ENCODE measurements at places on chromosomes 16 and 17.

DNA sequence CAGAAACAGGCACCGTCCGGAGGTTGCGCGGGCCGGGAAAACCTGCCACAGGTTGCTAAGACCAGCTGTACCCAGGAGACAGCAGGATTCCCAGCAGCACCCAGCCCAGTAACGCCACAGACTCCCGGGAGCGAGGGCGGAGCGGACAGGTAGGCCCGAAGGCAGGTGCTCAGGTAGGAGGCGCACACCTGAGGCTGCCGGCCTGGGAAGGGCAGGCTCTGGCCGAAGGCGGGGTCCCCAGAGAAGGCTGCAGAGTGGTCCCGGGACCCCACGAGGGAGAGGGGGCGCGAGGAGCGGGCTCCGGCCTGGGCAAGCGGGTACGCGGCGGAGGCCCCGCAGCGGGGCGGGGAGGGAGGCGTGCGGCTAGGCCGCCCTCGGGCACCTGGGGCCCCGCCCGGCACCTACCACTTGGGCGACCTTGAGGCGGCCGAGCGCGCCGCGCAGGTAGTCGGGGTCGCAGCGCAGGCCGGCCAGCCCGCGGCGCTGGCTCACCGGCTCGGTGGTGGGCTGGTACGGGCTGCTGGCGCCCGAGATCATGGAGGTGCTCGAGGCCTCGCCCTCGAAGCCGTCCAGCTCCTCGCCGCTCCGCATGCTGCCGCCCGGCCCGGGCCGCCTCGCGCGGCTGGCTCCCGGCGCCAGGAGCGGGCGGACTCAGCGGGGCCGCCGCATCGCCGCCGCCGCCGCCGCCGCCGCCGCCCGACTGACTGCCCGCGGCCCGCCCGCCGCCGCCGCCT, 441 bp downstream of the CMTM4 start:
- no peak for DNase-seq

DNA sequence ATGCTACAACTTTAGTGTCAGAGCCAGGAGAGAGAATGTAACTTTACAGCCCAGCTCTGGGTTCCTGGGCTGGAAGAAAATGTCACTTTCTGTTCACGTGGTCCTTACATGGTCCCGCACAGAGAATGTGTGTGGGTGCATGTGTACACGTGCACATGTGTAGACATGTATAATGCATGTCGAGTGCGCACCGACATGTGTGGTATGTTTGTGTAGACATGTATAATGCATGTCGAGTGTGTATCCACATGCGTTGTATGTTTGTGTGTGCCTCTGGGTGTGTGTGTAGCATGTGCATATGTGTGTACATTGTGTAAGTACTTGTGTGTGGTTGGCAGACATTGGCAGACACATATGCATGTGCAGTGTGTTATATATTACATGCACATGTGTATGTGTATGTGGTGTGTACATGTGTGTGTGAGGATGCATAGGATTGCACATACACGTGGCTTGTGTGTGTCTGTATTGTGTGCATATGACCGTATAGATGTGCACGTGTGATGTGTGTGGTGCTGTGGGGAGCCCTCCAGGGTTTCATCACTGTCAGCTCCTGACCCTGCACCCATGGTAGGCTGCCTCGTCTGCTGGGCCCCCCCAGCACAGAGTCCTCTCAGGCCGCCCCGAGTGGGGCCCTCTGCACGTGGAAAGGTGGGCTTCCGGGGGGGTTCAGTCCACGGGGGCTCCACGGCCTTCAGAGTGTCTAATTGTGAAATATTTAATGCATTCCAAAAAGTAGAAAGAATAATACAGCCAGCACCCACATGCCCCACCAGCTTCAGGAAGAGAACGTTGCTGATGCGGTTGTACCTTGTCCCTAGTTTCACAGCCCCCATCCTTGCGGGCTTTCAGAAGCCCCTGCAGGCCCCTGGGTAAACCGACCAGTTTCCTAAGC, 214.2 kb upstream of the GSE1 start:
- no peak for DNase-seq

DNA sequence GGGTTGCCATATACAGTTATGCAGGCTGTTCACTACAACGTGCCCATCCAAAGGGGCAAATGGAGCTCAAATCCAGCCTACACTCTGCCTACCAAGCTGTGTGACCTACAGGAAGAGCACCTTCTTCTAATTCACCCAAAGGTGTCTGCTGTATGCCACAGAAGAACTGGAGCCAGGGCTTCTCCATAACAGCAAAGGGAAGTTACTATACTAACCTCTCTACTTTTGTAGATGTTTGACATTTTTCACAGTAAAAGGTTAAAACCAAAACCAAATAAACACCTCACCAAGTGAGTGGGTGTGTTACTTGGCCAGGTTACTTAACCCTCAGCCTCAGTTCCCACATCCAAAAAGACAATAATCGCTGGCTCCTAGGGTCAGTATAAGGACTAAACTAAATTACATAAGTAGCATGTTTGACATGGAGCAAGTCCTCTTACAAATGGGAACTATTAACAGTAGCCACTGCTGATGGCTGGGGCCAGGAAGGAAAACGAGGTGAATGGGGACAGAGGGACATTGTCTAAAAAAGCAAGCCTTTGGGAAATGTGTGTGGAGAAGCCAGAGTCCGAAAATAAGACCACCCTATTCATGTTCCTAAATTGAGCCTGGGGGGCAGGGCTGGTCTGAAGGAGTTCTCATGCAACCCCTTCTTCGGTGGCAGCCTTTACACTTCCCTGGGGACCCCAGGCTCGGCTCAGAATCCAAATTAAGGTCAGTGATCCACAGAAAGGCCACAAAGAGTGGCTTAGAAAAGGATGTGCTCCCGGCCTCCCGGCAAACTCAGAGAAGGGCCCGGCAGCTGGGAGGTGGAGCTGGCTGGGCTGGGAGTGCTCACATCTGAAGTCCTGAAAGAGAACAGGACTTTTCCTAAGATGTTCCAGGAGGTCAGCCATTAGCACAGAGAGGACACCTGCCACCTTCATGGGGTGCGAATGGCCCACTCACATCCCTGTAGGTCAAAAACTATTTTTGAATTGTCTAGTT, 13.5 kb downstream of the CUEDC1 start:
- DNase-seq = no peak

GRCh38 chr17:81200201-81200600, 22.6 kb downstream of the CEP131 start:
- DNase-seq = no peak

DNA sequence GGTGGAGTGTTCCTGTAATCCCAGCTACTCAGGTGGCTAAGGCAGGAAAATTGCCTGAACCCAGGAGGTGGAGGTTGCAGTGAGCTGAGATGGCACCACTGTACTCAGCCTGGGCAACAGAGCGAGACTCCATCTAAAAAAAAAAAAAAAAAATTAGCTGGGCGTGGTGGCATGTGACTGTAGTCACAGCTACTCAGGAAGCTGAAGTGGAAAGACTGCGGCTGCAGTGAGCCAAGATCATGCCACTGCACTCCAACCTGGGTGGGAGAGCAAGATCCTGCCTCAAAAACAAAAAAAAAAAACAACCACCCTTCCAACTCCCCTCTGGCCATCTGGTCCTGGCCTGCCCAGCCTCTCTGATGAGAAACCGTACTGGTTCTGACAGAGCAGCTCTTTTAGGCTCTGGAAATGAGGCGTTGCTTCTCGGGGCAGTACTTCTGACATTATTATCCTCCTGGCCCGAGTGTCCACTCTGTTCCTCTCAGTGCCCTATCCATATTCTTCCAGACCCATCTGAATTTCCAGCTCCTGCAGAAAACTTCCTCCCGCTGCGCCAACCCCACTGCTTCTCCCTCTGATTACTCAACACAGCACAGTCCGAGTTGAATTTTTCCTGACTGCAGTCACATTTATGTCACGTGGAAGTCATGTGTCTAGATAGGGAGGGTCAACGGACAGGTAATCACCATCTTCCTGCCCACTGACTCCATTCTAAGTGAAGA, 13.3 kb downstream of the GGA2 start:
- no peak for DNase-seq

DNA sequence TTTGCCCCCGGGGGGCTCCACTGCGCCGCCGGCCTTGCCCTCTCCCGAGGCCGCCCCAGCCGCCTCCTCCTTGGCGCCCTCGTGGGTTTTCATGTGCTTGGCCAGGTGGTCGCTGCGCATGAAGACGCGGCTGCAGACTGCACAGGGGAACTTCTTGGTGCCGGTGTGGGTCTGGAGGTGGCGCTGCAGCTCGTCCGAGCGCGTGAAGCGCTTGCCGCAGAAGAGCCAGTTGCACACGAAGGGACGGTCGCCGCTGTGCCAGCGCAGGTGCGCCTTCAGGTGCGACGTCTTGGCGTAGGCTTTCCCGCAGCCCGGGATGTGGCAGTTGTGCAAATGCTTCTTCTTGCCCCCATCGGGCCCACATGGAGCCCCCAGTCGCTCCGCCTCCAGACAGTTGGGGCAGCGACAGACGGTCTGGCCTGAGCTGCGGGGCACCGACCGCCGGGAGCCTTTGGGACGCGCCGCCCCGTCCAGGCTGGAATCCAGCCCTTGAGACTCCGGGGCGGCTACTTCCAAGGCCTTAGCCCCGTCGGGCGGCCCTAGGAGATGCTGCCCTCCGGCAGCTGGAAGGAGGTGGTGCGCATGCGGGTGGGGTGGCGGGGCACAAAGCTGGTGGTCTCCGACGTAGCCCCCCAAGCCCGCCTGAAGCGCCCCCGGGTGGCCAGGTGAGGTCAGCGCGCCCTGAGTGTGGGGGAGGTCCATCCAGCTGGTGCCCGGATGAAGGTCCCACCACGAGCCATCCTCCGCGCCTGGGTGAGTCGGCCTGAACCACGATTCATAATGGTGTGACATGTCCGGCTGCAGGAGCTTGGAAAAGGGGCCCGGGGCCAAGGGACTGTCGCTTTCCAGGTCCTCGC, 3.4 kb downstream of the SP6 start:
- DNase-seq = no peak

DNA sequence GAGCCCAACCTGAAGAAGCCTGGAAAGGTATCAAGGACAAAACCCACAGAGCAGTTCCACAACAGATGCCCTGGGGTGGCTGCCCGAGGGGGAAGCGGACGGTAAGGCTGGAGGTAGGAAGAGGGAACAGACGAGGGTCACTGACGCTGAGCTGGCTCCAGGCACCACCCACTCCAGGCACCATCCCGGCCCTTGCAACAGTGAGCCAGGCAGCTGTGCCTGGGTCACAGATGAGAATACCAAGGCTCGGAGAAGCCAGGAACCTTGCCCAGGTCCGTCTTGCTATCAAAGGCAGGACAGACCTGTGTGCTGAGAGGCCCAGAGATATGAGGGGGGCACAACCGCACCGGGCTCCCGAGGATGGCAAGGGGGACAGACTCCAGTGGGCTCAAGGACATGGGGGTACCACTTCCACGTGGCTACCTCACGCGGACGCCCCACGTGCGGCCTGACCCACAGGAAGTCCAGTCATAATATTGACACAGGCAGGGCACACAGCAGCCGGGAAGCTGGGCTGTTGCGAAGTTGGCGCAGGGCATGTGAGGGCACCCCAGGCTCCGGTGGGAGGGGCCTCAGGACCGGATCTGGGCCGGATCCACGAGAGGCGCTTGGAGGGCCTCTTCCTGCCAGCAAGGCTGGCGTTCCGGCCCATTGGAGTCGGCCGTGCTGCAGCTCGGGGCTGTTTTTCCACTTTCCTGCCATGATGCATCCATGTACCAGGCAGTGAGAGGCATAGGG, 29.9 kb downstream of the PEMT start:
- DNase-seq = no peak

DNA sequence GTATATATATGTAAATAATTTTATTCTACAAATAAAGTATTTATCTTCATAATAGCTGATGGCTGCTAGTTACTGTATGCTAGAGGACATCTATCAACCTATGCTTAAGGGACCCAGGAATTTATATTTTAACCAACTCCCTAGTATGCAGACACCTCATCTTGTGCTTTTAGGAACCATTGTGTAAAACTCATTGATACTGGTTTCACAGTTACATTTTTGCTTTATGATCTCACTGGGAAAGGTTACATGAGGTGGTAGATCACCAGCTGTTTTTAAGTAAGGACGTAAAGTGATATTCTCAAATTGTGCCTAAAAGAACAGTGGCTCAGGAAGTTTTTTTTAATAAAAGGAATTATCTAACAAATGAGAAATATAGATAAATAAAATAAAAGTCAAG, 56.4 kb downstream of the VMP1 start:
- DNase-seq = no peak

DNA sequence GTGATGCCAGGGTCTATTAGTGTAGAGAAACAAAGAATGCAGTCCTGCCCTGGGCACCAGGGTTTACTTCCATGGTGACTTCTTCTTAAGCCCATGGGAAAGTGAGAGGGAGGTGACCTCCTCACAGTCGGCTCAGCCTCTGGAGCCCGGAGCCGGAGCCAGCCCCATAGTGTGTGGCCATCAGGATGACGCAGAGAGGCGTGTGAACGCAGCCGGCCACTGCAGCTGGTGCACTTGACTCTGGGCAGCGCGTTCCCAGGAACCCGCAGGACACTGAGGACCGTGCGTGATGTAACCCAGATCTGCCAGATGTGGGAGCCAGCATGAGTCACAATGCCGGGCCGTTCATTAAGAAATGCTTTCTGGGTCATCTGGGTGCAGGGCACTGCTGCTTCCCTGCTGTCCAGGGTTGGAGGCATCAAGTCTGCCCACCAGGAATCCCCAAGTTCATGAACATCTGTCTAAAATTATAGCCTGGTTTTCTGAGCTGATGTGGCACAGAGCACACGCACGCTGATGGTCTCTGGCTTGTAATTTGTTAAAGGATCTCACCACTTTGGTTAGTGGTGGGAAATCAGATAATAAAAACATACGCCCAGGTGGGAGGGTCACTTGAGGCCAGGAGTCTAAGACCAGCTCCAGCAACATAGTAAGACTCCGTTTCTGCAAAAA, 114.1 kb downstream of the PITPNC1 start:
- peak; percentile 84 for DNase-seq

DNA sequence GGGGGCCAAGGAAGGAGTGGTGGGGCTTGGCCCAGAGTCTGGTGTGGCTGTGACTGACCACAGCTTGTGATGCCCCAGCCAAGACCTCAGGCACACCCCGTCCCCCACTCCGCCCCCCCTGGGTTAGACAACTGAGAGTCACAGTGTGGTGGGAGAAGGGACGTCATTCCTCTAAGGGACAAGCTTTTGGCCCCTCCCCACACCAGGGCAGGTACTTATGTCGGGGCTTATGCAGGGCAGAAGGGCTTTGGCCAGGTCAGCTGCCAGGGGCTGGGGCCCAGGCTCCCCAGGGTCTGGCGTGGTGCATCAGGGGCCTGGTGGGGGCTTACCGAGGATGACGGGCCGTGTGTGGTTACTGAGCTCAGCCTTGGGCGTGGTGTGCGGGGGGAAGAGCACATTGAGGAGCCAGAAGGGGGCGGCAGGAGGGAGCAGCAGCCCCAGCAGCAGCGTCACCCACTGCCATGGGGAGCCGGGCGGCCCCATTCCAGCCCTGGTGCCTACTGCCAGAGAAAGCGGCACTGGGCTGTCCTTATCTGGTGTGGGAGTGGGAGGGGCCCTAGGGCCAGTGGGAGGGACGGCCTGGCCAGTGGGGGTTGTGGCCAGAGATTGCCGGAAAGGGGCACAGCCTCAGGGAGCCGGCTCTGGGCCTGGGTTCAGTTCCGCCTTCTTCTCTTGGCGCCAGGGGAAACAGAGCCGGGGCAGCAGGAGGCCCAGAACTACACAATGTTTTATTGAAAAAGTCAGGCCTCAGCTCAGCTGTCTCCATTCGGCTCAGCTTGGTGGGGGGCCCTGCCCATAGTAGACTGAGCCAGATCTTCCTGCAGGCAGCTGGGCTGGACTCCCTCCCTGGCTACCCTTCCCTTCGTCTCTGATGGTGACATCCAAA, at the start of gene LCAT:
LCAT (minus strand) TSS at position 502 of the 886 bp plus-strand sequence; CDS start at position 483, 19 bp downstream.
- peak; percentile 76 for DNase-seq
